ENCODE measurements at places on chromosomes 5 and 9.

DNA sequence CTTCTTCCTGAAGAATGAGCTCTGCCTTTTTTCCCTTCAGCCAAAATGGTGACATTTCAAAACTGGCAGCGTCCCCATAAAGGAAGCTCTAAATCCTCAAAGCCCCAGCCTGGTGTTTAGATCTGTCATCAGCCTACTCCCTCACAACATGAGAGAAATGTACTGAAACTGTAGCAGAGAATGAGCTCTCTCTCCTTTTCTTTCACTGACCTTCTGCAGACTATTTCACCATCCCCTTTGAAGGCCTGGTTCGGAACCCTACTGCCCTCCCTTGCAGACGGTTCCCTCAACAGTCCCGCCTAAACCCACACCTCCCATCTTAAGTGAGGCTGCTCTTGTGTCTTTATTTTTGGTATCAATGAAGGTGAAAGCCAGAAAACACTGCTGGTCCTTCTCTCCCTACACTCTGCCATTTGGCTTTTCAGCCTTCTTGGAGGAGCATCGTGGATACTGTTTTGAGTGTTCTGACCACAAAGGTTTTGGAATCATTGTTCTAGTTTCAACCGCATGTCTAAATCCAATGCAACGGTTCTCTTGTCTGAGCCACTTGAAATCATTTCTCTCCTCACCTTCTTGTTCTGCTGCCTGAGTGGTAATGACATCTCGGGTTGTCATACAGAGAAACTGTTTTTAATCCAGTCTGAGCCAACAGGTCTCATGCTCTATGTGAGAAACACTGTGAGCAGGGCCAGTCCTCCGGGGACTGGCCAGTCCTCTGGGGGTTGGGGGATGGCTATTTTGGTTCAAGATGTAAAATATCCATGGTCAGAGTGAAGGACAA, 39.0 kb downstream of the ITK start:
- DNase-seq: no peak

GRCh38 chr9:130167927-130168326, 4.3 kb upstream of the NCS1 start:
- no peak for DNase-seq

DNA sequence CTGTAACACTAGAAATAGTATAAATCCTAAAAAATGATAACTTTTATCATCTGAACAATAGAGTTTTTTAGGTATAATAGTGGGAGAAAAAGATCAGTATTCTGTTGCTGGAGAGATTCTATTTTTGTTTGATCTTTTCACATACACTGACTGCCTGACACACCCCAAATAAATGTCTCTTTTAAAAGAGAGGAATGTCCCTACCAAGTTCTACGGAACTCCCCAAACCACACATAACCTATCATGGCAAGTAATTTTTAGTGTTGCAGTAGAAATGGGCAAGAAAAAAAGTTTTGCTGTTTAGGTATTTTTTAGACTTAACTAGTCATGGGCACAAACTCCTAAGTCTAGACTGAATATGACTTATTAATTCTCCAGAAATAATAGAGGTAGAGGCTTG, 139.1 kb downstream of the ELAVL2 start:
- DNase-seq: no peak

GRCh38 chr9:68966496-68966944, 47.4 kb downstream of the PRKACG start:
- DNase-seq: no peak

- DNase-seq: no peak
Observed at GRCh38 chr5:133562554-133562953, 49.8 kb downstream of the FSTL4 start.

DNA sequence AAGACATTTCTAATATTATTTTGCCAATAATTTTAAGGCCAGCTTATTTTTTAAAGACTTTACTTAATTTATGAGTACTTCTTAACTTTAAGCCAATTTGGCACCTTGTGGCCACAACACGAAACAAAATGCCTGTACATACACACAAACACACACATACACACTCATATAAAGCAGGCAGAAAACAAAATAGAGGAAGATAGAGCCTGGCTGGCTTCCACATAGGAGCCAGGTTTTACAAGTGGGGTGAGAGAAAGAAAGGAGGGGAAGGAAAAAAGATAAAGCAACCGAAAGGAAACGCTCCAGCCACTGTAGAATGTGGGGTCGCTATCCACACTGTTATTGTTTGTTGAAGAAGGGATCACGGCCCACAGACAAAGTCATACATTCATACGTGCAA, 10.4 kb downstream of the GMCL2 start:
- no peak for DNase-seq

DNA sequence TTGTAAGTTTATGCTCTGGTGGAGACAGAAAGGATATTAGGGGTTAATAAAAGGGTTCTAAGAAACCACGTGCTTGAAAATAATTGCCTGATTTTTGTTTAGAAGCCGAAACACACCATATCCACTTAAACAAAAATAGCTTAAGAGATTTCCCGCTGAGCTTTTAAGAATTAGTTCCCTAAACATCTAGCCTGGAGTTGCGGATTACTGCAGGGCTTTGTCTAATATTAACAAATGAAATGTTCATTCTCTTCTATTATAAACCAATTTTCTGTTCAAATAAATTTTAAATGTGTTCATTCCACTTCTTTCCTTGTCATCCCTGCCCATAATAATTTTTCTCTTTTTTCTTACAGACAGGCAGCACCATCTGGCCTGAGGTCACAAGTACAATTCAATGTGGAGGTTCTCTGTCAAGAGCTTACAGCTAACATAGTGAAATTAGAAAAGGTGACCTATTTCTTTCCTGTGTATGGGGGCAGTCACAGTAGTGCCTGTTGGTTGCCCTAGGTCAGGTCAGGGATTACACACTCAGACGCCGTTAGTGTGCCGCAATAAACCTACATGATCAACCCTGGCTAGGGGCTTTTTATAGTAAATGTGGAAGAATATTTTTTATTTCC, 65.3 kb downstream of the GRAMD2B start:
- DNase-seq: no peak

GRCh38 chr9:98185021-98185567, 7.3 kb downstream of the CORO2A start:
- DNase-seq: no peak
